ENCODE measurements at places on chromosomes 1 and 21. TPM values are rescaled to one million over a fixed set of nuclear protein-coding genes. Genes with fewer than 3 reads are reported as not detected.

DNA sequence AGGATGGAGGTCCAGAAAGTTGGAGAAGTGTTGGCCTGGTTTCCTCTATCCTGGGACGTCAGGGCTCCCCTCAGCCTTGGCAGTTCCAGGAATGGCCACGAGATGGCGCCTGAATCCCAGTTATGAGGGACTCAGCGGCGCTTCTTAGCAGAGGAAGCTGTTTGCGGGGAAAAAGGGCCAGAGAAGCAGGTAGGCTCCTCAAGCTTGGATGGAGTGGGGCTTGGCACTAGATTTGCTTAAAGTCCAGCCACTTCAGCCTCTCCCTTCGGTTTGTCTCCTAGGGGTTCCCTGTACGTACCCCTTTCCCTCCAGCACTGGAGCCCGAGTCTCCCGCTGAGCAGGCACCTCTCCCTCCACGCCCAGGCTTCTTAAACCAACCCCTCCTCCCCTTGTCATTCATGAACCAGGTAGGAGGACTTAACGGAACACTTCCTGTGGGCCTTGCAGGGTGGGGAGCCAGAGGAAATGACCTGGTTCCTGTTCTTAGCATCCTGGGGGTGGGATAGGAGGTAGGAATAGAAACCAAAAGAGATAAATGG, 32.0 kb upstream of the TENT5B start:
- peak; percentile 79 for DNase-seq

GRCh38 chr1:212281590-212281989, 3.6 kb upstream of the PPP2R5A start:
- no peak for DNase-seq

GRCh38 chr1:10948463-10948775, 64.0 kb upstream of the TARDBP start:
- no peak for DNase-seq

GRCh38 chr21:15669247-15669646, 60.5 kb upstream of the USP25 start:
- peak; percentile 27 for DNase-seq

GRCh38 chr1:2258996-2259395, 30.9 kb downstream of the SKI start:
- DNase-seq: no peak

- DNase-seq: no peak
These were observed 189.4 kb downstream of the NCAM2 start for GRCh38 chr21:21187579-21187978.

DNA sequence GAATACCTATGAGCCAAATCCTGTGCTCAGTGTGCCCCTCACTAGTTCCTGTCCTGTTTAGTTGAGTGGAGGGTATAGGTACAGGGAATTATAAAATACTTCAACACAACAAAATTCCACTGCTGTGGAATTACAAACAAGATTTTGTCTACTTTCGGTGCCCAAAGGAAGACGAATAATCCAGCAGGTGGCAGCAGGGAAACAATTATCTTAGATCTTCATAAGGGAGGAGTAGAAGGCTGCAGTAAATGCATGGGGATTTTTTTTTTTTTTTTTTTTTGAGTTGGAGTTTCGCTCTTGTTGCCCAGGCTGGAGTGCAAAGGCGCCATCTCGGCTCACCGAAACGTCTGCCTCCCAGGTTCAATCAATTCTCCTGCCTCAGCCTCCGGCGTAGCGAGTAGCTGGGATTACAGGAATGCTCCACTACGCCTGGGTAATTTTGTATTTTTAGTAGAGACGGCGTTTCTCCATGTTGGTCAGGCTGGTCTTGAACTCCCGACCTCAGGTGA, 2.0 kb upstream of the PIP5K1A start:
- DNase-seq: peak; percentile 94

DNA sequence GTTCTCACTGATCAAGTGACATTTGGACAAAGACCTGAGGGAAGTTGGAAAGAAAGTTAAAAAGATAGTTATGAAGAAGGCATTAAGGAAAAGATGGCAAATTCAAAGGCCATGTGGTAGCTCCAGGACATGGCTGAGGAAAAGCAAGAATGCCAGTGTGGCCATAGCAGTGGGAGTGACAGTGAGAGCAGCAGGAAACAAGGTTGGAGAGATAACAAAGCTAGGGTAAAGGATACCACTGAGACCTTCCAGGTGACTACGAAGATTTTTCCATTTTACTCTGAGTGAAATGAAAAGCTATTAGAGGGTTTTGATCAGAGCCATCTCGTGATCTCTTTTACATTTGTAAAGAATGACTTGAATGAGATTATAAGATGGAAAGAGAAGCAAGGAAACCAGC, 170.6 kb downstream of the SLC44A5 start:
- DNase-seq: no peak

- no peak for DNase-seq
These were observed 9.7 kb downstream of the CELA2B start for GRCh38 chr1:15485636-15486035.

- DNase-seq: no peak
These were observed 221.9 kb downstream of the CTH start for GRCh38 chr1:70633004-70633403.

DNA sequence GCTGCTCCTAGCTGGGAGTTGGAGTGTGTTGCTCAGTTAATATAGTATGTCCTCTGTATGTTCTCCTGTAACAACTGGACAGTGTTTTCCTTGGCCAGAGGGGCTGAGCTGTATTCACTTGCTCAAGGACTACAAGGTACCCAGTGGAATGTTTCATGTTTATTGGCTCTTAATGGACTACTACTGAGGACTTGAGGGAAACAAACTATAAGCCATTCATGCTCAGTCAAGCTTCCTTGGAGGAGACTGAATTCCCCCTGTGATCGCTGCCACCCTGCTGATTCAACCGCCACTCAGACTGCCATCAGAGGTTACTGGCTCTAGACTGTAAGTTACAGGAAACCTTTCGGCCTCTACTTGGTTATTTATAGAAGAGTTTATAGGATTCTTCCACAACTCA, 166.6 kb downstream of the ZC3H11B start:
- DNase-seq: peak; percentile 58

DNA sequence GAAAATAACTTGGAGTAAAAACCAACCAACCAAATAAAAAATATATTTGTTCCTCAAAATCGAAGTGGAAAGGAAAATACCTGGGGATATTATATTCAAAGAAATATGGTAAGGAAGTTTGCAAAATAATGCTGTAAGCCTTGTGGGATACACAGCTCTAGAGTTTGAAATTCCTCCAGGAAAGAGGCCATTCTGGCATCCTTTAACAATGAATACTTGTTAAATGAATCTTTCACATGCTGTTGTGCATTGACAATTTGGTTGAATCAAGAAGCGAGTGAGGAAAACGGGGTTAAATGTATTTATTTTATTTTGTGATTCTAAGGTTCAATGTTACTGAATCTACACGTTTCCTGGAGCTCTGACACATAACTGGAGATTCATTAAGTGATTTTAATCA, 30.5 kb upstream of the NTNG1 start:
- no peak for DNase-seq

- no peak for DNase-seq
These were observed 9.7 kb upstream of the LYST start for GRCh38 chr1:235876402-235876841.

GRCh38 chr21:36337099-36337509, 17.1 kb downstream of the MORC3 start:
- DNase-seq: peak; percentile 36

DNA sequence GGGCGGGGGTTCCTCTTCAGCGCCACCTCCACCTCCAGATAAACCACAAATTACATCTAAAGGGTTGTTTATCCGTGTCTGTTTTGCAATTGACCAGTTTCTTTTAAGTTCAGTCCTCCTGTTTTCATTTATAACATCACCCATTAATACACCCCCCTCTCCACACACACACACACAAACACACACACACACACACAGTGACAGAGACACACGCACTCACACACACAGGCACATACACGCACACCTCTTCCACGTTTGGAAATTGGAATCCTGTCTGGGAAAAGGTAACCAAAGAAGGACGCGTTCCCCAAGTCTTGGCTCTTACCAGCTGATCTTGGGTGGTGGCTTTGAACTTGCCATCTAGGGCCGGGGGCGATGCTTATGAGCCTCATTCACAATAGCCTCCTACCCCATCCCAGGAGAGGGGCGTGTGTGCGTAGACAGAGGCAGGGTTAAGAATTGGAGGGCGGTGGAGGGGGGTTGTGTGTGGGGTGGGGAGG, 442 bp upstream of the CSMD2 start:
- DNase-seq: peak; percentile 73

DNA sequence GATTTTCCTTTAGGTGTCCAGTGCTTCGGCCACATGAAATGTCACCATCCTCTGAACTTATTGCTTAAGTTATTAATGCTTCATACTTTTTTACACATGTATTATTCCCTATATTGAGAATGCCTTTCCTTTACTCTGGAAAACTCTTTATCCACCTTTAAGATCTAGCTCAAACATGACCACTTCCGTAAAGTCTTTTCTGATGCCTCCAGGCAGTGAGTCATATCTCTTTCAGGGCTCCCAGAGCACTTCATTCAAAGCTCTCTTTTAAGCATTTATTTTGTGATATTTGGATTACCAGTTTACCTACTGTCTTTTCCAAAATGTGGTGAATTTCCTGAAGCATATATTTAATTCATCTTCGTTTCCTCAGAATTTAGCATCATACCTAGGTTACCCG, 178.9 kb downstream of the HS2ST1 start:
- peak; percentile 93 for DNase-seq

DNA sequence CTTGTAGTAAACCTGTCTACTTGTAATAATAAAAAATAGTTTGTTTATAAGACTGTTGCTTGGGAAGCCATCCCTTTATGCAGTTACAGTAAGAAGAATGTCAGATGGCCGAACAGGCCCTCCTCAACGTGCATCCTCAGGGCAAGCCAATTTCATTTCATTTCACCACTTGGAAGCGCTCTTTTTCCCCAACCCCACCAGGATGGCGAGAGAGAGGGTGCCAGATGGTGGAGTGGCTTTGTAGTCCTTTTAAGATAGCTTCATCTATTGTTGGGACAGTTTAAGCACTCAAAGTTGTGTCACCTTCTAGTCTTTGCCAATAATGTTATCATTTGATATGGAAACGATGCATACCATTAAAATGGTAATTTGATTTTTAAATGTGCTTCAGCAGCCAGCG, 356.3 kb upstream of the CAMK1G start:
- DNase-seq: no peak

GRCh38 chr21:18026359-18026758, 207.2 kb upstream of the C21orf91 start:
- no peak for DNase-seq

DNA sequence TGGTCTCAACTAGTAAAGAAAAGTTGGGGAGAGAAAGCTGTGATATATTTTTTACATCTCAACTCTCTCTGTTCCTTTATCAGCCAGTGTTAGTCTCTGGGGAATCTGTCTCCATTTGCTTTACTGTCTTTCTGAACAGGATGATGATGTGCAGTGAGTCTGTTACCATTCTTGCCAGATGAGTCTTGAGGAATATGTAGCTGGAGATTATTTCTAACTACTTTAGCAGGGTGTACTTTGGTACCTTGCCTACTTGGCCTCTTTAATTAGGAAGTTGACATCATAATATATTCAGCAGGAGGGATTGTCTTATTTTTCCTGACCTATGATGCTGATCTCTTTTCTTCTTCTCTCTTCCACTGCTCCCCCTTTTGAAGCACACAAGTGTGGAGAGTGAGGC, 15.7 kb upstream of the HAX1 start:
- DNase-seq: no peak

- DNase-seq: no peak
These were observed 15.1 kb downstream of the THEMIS2 start for GRCh38 chr1:27887215-27888021.

The VSIG8 gene
- not detected for total RNA-seq

The ENTREP3 gene
- total RNA-seq: 8.1 TPM

The MCOLN2 gene
- total RNA-seq: 9.6 TPM

The LCE2B gene
- total RNA-seq: not detected

The TSPAN1 gene
- 0.47 TPM for total RNA-seq

The HMGCL gene
- 43.2 TPM for total RNA-seq

The KISS1 gene
- total RNA-seq: 38.0 TPM
